ENCODE measurements at places on chromosomes 11 and 22.

- no peak for DNase-seq
Measured at GRCh38 chr22:49359076-49359475, 468.6 kb downstream of the BRD1 start.

DNA sequence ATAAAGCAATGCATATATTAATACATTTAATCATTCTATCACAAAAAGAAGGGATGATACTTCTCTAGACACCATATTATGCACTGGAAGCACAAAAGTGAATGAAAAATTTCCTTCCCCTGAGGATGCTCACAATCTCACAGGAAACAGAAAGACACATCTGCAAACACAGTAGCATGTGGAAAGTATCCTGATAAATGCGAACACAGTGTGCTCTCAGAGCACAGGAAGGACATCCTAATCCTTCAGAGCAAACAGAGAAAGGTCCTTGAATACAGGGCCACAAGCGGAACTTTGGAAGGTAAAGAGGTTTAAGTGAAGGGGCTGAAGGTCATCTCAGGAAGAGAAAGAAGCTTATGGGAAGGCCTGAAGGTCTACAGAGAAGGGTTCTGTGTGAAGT is 524.6 kb upstream of the LRRC4C start:
- DNase-seq = no peak

GRCh38 chr11:128694618-128695481 is 978 bp downstream of the FLI1 start:
- no peak for DNase-seq

DNA sequence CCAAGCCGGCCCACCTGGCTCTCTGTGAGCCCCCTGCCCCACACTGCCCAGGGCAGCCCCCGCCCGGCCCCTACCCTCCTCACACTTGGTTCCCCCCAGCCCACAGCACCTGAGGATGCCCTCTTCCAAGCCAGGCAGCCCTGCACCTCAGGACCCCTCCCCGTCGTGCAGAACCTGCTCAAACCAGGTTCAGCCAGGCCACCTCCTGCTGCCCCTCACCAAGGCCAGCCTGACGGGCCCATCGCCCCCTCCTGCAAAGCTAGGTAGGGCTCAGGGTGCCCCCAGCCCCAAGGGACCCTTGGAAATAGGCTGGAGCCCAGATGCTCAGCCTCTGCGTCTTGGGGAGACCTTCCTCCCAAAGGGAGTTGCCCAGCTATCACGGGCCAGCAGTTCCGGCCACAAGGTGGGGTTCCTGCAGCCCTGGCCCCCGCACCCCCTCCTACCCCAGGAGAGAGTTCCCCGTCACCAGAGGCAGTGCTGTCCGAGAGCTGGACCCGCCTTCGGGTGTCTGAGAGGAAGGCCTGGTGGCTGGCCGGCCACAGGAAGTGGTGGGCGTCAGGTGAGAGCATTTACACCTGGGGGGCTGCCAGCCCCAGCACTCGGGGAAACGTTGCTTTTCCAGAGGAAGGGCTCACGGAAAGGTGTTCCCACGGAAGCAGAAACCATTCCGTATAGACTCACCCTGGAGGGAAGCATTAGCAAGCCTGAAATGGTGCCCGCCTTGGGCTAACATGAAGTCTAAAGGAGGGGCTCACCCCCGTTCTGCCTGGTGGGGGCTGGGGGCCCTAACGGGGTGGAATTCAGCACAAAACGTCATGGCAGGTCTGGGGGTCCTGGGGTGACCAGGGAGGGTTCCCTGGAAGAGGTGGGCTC is 3.2 kb upstream of the SYT8 start:
- no peak for DNase-seq

- no peak for DNase-seq
Measured at GRCh38 chr22:48423481-48423911, 1404.2 kb downstream of the BRD1 start.

DNA sequence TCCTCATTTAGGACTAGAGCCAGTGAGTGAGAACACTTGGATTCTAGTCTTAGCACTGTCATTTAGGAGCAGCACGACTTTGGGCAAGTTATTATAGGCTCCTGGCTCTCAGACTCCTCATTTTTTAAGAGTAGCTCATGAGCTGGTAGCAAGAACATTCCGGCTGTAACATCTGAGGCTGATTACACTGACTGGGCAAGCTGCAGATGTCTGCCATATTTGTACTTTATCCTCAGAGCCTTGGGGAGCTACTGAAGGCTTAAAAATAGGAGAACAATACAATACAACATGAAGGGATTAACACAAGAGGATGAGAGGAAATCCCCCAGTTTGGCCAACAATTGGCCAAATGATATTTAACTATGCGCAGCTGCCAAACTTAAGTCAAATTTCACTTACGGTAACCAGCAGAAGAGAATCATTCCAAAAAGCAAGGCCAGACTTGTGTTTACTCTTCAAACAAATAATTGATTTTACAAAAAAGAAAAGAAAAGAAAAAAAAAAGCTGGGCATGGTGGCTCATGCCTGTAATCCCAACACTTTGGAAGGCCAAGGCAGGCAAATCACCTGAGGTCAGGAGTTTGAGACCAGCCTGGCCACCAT is 113.1 kb upstream of the ARHGAP42 start:
- no peak for DNase-seq

GRCh38 chr11:132844956-132845696 is 687.2 kb downstream of the OPCML start:
- no peak for DNase-seq

DNA sequence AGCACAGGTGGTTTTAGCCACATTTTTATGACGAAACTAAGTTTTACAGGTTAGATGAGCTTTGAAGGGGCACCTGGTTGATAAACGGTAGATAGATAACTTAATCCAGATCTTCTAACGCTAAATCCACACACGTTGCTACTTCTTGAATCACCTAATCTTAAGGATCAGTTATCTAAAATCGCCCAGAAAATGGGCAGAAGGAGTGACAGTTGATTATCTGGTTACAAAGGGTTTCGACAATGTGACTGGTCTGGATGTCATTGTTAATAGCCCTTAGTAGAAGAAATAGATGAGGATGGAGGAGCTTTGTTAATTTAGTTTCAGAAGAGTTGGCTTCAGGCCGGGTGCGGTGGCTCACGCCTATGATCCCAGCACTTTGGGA is 43.7 kb downstream of the SCGB1A1 start:
- no peak for DNase-seq

DNA sequence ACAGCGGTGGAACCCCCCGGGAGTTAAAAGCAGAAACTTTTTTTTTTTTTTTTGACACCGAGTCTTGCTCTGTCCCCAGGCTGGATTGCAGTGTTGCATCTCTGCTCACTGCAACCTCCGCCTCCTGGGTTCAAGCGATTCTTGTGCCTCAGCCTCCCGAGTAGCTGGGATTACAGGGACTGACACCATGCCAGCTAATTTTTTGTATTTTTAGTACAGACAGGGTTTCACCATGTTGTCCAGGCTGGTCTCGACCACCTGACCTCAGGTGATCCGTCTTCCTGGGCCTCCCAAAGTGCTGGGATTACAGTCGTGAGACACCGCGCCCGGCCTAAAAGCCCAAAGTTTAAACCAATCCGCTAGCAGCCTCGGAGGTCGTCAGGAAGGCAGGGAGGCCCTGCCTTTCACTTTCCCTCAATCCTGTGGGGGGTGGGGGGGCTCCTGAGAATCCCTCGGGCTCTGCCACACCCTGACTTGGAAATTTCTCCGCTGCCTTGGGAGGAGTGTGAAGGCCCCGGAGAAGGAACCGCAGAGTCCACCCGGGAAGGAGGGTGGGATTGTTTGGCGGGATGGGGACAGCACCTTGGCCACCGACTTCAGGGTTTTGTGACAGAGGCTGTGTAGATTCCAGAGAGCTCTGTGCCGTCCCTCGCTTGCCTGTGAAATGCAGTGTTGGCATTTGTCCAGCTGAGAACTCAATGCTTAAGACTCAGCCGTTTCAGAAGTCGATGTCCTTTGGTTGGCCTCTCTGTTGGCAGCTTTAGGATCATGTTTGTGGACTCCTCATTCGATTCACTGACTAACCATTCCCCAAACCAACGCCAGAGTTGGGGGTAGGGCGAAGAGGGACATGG is 1.0 kb downstream of the ARHGAP8 start:
- no peak for DNase-seq

- DNase-seq = no peak
Measured at GRCh38 chr22:25656724-25657123, 85.3 kb upstream of the MYO18B start.

GRCh38 chr11:121214861-121215260 is 77.7 kb upstream of the SC5D start:
- no peak for DNase-seq

DNA sequence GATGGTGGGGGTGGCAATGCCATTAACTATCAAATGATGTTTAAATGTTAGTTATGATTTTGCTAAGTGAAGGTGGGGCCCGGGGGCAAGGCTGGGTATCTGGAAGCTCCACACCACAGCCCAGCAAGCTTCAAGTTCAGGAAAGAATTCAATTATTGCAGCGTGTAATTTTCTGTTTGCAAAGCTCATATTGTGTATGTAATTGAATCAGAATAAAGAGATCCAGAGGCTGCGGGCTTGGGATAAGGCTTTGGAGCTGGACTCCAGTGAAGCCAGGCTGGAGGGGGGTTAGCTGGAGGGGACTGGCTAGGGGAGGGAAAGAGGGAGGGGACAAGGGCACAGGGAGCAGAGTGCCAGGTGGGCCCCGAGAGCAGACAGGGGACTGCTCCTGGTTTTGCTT is 557.1 kb upstream of the CADM1 start:
- no peak for DNase-seq

- no peak for DNase-seq
Measured at GRCh38 chr22:19998991-19999820, 17.4 kb downstream of the ARVCF start.

DNA sequence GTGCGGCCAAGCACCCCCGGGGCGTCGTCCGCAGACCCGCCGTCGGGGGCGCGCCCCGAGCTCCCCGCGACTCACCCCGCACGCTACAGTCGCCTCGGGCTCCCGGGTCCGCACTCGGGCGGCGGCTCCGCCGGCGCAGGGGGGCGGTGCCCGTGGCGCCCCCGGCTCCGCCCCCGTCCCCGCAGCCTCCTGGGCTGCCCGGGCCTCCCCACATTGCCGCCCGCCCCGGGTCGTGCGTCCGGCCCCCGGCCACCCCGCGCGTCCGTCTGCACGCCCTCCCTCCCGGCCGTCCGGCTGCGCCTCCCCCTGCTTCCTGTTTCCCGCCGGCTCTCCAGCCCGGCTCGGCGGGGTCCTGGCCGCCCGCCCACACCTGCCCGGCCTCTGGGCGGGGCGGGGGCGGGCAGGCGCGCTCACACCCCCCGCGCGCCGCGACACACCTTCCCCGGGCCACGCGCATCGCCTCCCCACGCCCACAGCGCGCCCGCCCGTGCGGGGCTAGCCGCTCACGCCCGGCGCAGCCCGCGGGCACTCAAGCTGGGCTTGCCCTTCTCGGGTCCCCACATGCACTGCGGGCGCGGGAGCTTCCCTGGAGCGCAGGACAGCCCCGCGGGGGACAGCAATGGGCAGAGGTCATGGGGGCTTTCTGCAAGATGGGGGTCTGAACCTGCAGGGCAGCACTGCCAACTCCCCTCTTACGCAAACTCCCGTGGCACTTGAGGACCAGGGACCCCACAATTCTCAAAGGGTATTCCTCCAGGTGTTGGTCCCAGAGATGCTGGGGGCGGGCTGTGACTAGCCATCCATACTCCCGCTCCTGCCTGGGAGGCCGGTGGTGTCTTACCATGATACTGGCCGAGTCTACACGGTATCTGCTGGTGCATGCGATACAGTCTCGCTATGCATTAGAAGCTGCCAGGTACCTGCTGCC is at the start of gene CARD10:
Gene CARD10 (minus strand): TSS at position 148 of the 928 bp plus-strand sequence. CDS start 215 bp downstream, outside the sequence.
- DNase-seq = no peak

GRCh38 chr11:113789675-113790320 is 10.2 kb downstream of the CLDN25 start:
- no peak for DNase-seq

DNA sequence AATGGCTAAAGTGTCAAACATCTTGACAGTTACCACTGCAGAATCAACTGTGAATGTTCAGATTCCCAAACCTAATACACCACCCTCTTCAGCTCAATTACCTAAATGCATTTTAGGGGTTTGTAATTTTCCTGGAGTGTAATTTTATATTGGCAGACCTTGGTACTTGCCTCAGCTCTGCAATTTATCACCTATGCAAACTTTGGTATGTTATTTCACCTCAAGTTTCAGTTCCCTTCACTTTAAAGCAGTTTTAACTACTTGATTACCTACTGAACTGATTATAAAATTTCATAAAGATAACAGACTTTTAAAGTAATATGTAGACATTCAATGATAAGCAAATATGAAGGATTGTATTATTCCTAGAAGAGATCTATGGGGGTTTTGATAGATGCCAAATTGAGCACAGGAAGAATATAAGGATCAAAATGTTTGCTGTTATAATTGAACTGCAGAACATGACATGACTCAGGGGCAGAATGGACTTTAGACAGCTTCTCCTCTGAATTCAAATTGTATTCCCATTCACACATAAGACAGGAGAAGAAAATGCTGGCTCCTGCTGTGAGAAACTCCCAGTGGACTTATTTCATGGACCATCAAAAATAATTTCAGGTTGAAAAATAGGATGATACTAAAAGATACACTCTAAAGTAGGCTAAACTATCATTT is 491.5 kb upstream of the LUZP2 start:
- no peak for DNase-seq

DNA sequence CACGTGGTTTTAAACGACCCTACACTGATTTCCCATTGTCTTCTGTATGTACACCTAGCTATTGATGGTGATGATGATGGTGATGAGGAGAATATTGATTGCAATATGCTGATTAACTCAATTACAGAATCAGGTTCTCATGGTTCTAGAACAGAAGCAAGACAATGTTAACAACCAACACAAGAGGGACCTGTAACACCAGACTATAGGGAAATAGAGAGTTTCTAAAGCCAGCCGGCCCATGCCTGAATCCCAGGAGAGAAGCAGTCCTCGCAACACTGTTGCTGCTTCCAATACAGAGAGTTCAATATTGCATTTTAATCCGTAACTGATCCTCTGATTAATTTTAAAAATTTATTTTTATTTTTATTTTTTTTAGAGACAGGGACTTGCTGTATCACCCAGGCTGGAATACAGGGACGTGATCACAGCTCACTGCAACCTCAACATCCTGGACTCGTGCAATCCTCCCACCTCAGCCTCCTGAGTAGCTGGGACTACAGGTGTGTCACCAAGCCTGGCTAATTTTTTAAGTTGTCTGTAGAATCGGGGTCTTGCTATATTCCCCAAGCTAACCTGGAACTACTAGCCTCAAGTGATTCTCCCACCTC is 22.2 kb upstream of the UBASH3B start:
- DNase-seq = no peak

- DNase-seq = no peak
Measured at GRCh38 chr11:116515664-116516184, 257.1 kb downstream of the BUD13 start.

- no peak for DNase-seq
Measured at GRCh38 chr11:122156940-122157382, 40.9 kb upstream of the BLID start.

- no peak for DNase-seq
Measured at GRCh38 chr11:96324912-96325311, 18.1 kb downstream of the MAML2 start.

All from stimulated activated CD4-positive, alpha-beta T cell treated with anti-CD3 and anti-CD28 coated beads, Interleukin-15, amount 100 ng/mL, for 1 hour (primary cell).